Posterior cingulate gyrus (tissue), 11 donors: ENCODE measurements at places on chromosomes 13 and 19.

- no peak for DNase-seq
These were observed 70.9 kb downstream of the TM9SF2 start for GRCh38 chr13:99572131-99572530.

DNA sequence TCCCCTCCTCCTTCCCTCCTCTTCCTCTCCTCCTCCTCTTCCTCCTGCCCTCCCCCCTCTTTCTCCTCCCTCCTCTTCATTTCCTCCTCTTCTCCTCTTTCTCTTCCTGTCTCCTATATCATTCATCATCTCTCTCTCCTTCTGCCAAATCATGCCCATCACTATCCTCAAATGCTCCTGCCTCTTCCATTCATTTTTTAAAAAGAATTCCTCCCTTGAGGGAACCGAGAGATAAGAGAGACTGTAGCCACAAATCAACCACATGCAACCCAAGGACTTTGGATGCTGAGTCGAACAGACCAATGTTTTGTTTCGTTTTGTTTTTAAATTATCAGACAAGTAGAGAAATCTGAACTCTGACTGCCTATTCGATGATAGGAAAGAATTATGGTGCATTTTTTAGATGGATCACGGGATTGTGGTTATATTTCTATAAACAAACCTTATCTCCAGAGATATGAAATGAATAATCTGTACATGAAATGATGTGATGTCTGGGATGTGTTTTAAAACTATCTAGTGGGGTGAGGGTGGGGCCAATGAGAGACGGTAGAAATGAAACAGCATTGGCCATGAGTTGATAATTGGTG, 9.5 kb upstream of the ZNF541 start:
- no peak for DNase-seq

- peak; percentile 90 for DNase-seq
These were observed 4.4 kb upstream of the KCNN4 start for GRCh38 chr19:43784981-43785808.

- no peak for DNase-seq
These were observed 9.4 kb upstream of the SEMA6B start for GRCh38 chr19:4568886-4569285.

GRCh38 chr19:14383661-14384555, 2.7 kb downstream of the ADGRE5 start:
- no peak for DNase-seq

DNA sequence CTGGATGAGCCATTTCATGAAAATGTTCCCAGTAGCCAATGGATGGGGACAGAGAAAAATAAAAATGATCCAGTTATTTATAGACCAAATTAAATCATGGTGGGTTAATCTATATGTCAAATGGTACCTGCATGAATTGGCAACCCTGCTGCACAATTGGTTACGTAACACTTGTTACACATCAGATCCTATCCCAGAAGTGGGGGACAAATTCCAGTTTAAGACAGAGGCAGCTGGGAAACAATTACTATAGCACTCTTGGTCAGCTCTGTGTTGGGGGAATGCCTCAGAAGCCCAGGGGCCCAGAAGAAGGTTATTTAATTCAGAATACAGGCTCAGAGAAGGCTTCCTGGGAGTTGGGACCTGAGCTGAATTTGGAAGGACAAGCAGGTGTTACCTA, 81.1 kb upstream of the FLT1 start:
- no peak for DNase-seq

- peak; percentile 94 for DNase-seq
These were observed 24.9 kb upstream of the WDR18 start for GRCh38 chr19:958967-959855.

DNA sequence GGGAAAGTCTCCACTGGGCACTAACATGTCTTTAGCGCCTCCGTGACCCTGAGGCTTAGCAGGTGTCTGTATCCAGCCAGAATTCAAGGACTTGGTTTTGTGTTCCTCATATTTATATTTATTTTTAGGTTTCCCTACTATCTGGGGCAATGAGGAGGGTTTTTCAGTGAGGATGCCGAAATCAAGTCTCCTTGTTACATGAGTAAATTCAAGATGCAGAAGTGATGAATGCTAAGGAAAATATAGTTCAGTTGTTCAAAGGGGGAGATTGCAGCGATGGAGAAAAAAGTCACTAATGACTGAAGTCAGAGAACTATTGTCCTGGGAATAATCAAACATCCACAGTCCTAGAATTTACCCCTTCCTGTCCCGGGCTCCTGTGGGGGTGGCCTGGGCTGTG, 791 bp upstream of the ADGRE2 start:
- DNase-seq = no peak

GRCh38 chr19:1769645-1769985, 16.3 kb downstream of the ONECUT3 start:
- DNase-seq = no peak

GRCh38 chr13:40518481-40518882, 148.0 kb downstream of the FOXO1 start:
- no peak for DNase-seq

DNA sequence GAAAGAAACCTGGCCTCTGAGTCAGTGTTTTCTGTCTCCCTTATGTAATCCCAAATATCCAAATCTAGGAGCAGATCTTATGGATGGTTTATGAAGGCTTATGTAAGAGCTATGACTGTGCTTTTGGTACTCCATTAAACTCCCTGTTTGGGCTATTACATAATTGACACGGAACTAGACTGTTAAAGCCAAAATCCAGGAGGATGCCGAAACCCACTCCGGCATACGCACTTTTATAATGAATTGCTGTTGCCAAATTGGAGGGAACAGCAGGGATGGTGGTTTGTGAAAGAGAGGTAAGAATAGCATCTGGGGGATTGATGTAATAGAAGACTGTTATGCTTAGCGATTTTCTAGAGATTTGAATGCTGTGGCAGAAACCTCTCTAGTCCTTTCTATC, 2.0 kb downstream of the MTUS2 start:
- DNase-seq = no peak

DNA sequence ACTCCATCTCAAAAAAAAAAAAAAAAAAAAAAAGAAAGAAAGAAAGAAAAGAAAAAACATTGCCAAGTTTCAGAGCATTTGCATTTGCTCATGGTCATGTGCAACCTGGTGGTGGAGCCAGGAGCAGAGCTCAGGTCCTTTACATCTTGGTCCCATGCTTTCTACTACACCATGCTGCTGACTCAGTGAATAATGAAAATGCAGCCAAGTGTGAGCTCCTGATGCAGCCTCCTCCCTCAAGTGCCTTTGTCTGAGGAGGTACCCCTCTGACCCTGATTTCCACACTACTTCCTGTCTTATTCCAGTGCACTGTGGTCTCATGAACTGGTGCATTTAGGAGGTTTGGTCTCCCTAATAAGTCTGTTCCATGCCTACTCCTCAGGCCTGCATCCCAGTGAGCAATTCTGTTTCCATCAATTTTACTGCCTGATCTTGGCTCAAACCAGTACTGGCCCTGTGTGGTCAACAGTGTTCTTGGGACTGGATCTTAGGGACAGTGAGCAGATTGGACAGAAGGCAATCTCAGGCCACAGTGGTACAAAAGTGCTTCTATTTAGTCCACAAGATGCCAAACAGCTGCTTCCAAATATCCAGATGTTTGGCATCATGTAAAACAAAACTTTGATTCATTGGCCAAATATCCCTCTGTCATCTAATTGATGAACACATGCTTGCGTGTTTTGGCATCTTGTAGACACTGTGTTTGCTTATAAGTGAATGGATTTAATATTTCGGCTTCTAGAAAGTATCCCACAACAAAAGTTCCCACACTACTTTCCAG, 28.8 kb upstream of the LRCH1 start:
- no peak for DNase-seq

- no peak for DNase-seq
These were observed 24.5 kb upstream of the ZNF83 start for GRCh38 chr19:52662631-52663030.

DNA sequence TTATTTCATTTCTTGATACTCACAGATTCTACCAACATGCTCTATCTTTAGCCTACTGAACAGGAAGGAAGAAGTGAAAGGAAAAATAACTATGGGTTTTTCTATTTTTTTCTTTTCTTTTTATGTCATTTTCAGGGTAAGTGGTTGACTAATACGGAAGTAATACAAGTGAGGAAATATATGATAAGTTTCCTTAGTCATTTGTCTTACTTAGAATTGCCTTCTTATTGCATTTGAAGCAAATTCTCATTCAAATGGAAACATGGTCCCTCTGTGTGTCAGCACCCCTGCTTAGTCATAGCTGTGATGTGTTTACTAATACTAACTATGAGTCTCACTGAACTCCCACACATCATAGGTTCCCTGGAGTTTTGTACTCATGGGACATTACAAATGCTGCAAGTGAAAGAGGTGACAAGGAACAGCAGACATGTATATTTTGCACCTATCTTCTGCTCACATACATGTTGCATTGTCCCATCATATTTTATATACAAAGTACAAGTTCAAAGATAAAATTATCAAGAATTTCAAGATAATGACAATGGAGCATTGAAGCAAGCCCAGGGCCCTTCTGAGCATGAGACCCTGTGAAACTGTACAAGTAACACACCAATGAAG, 60.1 kb downstream of the DCT start:
- DNase-seq = no peak

GRCh38 chr13:46354156-46355087, 32.6 kb downstream of the RUBCNL start:
- DNase-seq = no peak

GRCh38 chr19:4758659-4759058, 32.9 kb upstream of the FEM1A start:
- no peak for DNase-seq

DNA sequence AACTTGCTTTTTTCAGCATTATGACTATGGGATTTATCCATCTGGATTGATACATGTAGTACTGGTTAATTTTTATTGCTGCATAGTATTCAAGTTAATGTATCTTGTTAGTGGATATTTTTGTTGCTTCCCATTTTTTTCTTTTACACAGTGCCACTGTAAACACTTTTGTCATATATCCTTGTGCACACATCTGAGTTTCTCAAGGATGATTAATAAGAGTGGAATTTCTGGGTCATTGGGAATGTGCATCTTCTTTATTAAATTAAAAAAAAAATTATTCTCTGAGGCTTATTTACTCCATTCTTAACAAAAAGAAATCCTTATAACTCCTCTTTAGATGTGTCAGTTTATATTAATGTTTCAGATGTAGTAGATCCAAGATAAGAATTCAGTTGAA, 27.3 kb downstream of the B3GLCT start:
- DNase-seq = no peak

- DNase-seq = no peak
These were observed 128.8 kb downstream of the SIPA1L3 start for GRCh38 chr19:38035515-38036495.

- no peak for DNase-seq
These were observed 391.3 kb downstream of the FOXO1 start for GRCh38 chr13:40275155-40275554.

- DNase-seq = no peak
These were observed 4.1 kb downstream of the TNFSF13B start for GRCh38 chr13:108273429-108274118.

GRCh38 chr13:93037780-93038179, 188.8 kb upstream of the GPC6 start:
- no peak for DNase-seq

GRCh38 chr13:41193469-41193868, 900 bp downstream of the KBTBD7 start:
- no peak for DNase-seq

GRCh38 chr13:81089371-81090157, 748.6 kb upstream of the SPRY2 start:
- no peak for DNase-seq

DNA sequence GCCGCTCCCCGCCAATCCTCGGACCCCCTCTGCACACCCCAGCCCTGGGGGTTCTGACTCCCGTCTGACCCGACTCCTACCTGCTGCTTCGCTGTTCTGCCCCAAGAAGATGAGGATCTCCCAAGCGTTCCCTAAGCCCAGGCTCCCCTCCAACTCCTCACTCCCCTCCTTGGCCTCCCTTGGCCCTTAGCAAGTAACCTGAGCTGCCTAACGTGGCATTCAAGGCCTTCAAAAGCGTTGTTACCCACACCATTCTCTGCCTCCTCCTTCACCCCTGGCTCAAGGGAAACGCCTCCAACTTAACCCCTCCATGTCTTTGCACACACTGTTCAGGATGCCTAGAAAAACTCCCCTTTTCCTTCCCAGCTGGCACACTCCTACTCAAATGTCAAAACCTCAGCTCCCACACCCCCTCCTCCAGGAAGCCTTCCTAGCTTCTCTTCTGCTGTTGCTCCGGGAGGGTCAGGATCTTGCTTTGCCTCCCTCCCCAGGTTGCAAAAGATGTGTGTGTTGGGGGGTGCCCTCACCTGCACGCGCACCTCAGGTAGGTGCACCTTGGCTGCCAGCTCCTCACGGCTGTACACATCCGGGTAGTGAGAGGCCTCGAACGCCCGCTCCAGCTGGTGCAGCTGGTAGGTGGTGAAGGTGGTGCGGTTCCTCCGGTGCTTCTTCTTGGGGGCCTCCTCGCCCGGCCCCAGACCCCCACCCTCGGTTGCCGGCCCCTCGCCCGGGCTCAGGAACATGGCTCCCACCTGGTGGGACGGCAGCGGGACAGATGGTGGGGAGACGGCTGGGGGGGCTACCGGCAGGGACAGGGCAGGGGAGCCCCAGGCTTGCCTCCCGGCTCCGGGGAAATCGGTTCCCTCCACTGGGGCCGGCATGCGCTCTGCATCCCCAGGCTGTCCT, 775 bp downstream of the RAX2 start:
- no peak for DNase-seq

DNA sequence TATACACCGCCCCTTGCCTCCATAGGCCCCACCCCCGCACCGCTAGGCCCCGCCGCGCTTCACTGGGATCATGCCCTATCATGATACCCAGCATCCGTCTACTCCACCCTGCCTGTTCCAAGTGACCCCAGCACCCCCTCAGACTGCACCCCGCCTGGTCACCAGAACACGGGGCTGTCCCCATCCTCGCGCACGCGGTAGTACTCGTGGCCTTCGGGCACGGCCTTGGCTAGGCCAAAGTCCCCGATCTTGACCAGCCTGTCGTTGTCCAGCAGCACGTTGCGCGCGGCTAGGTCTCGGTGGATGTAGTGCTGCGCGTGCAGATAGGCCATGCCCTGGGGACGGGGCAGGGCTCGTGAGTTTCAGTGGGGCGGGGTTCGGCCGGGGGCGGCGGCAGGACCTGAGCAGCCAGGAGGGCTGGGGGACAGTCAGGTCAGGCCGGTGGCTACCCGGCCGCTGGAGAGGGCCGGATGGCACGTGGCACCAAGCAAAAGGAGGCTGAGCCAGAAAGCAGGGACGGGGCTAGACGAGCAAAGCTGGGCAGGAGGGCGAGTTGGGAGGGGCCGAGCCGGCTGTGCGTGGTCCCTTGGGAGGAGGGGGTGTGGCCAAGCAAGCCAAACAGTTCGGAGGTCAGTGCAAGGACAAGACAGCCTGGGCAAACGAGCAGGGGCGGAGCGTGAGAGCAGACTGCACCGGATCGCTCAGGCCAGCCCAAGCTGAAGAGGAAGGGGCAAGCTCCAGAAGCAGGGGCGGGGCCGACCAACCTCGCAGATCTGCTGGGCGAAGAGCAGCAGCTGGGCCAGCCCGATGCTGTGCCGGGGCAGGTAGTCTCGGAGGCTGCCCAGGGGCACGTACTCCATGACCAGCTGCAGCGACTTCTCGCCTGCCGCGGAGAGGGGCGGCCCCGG, 13.6 kb upstream of the ICAM3 start:
- peak; percentile 84 for DNase-seq

DNA sequence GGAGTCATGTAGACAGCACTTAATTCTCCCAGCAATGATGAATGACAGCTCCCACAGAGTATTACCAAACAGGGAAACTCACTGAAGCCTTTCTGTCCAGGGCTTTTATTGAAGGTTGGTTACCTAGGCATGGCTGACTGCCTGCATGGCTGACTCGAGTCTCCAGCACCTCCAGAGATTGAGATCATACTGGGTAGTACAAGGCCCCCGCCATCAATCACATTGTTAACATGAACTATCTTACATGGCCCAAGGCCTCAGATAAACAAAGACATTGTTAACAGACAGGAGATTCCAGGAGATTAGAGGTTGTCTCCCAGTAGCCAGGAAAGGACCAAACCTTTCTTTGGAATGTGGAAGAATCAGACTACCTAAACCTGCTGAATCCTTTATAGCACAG, 128.3 kb upstream of the LSM14A start:
- no peak for DNase-seq
